Kidney epithelial cell (primary cell): ENCODE measurements at places on chromosomes 2 and 18. TPM values are rescaled to one million over a fixed set of nuclear protein-coding genes. Genes with fewer than 3 reads are reported as not detected.

GRCh38 chr2:134250840-134251461, 2.9 kb upstream of the MGAT5 start:
- DNase-seq: no peak

- no peak for DNase-seq
These were observed 96.3 kb upstream of the RASGRP3 start for GRCh38 chr2:33380001-33380609.

DNA sequence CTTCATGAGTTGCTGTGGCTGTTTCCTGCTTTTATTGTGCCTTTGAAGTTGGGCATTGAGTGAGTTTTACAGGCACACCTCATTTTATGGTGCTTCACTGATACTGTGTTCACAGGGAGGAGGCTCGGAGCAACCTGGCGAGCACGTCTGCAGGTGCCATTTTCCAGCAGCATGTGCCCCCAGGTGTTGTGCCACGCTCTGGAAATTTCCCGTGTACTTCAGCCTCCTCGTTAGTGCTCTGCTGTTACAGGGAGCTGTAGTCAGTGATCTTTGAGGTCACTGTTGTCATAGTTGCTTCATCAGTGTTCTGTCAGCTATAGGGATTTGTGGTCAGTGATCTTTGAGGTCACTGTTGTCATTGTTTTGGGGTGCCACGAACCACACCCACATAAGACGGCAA, 20.1 kb downstream of the CTDP1 start:
- no peak for DNase-seq

The FBXO41 gene
- total RNA-seq: 7.0 and 9.9 TPM in 2 replicates

The NRP2 gene
- total RNA-seq: 78.6 and 90.2 TPM in 2 replicates

- no peak for DNase-seq
These were observed 11.8 kb upstream of the ATOH8 start for GRCh38 chr2:85741833-85742455.

GRCh38 chr18:26655525-26656430, 107.4 kb upstream of the KCTD1 start:
- DNase-seq: no peak

- no peak for DNase-seq
These were observed 200.2 kb downstream of the OSR1 start for GRCh38 chr2:19158211-19158610.

GRCh38 chr2:205766779-205767359, 84.6 kb downstream of the NRP2 start:
- no peak for DNase-seq

GRCh38 chr2:211867845-211868451, 670.7 kb downstream of the ERBB4 start:
- DNase-seq: no peak

DNA sequence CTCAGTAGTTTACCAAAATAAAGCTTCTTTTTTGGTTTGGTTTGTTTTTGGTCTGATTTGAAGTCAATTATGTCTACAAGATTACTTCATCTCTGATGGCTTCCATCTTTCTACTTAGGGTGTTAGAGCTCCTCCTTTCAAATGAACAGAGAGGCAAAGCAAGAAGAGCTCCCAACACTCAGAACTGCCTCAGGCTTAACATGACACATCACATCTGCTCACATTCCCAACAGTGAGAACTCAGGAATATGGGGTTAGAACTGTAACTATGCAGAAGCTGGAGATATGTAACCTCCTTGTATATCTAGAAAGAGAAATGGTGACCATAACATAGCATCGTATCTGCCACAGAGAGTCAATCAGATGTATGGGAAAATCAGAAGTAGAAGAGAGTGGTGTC, 11.4 kb upstream of the LRATD1 start:
- DNase-seq: no peak

GRCh38 chr18:58870130-58870529, 5.5 kb downstream of the ZNF532 start:
- no peak for DNase-seq

- DNase-seq: no peak
These were observed 12.7 kb downstream of the KDM3A start for GRCh38 chr2:86453836-86454235.

The SP140L gene
- 7.9 and 14.2 TPM in 2 replicates for total RNA-seq

The LCT gene
- not detected in 2 replicates for total RNA-seq

The SDC1 gene
- 184 and 187 TPM in 2 replicates for total RNA-seq

- DNase-seq: no peak
These were observed 100.5 kb downstream of the TACR1 start for GRCh38 chr2:75098856-75099255.
